ENCODE measurements at places on chromosomes 4 and X.

DNA sequence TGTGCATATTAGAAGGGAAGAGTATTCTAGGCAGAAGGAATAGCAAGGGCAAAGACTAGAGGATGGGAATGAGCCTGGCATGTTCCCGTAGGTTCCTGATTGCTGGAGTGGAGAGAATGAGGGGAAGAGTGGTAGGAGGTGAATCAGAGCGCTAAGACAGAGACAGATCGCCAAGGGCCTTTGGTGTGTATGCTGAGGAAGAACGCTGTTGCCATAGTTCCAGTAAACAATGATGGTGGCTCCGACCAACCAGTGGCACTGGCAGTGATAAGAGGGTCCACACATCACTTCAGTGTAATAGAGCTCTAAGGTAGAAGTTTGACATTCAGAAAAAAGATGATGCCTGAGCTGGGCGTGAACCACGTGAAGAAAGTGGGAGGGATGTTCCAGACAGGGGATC lies 966 bp downstream of the TBC1D25 start:
- DNase-seq = no peak

DNA sequence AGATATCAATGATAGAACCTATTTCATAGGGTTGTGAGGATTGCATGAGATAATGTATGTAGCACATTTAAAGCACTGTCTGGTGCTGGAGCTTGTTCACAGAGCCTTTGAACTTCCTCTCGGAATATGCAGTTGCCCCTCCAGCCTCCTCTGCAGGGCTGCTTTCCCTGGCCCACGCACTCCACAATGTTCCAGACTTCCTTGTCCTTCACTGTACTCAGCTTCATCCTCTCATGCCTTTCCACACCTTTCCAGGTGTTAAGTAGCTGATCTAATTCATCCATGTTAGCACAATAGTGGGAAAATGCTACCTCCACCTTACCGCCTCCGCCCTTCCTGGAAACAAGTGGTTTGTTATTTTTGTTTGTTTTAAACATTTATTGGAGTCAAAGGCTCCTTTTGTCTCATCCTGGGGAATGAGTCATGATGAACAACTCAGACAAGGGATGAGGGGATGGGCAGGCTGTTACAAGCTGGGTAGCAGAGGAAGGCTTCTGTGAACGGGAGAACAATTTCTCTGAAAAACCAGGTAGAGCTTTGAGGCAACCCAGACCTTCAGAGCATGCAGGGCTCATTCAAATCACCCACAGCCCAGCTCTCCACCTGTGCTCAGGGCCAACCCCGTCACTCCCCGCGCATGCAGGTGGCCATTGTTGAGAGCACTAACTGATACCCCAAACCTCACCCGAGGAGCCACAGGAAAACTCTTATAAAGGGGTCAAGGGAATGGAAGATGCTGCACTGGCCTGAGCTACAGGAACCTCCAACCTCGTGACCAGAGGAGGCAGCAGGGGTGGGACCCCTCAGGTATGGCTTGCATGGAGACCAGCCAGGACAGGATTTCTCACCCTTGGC lies 84.9 kb upstream of the TBL1X start:
- DNase-seq = no peak

DNA sequence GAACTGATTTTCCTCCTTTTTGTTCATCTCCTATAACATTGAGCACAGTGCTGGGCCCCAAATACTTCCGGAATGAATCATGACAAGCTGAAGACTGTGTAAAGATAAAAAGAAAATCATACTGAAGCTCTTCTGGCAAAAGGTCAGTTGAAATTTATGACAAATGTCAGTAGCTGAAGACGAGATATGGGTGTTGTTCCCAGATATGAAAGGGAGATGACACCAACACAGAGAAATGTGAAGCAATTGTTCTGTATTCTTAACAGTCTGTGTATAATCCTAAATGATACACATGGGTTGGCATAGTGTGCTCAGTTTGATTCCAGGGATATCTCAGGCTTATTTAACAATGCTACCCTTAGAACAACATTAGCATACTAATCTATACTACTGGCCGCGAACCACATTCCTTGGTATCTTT lies 170.5 kb upstream of the PITX2 start:
- no peak for DNase-seq

DNA sequence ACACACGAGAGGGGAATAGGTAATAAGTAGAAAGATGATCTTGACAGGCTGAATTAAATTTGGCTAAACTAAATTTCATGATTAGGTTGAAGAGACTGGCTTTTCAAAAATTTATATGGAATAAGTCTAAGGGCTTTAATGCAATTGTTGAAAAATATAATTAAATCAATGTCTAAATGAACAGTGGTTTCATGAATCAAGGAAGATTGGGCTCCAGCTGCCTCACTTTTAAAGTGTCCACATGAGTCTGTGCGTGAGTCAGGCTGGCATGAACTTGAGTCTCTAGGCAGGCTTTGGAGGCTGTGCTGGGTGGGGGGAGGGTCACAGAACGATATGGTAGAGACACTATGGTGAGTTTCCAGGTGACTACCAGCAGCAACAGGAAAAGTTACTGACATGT lies 111.9 kb downstream of the SORBS2 start:
- DNase-seq = no peak

DNA sequence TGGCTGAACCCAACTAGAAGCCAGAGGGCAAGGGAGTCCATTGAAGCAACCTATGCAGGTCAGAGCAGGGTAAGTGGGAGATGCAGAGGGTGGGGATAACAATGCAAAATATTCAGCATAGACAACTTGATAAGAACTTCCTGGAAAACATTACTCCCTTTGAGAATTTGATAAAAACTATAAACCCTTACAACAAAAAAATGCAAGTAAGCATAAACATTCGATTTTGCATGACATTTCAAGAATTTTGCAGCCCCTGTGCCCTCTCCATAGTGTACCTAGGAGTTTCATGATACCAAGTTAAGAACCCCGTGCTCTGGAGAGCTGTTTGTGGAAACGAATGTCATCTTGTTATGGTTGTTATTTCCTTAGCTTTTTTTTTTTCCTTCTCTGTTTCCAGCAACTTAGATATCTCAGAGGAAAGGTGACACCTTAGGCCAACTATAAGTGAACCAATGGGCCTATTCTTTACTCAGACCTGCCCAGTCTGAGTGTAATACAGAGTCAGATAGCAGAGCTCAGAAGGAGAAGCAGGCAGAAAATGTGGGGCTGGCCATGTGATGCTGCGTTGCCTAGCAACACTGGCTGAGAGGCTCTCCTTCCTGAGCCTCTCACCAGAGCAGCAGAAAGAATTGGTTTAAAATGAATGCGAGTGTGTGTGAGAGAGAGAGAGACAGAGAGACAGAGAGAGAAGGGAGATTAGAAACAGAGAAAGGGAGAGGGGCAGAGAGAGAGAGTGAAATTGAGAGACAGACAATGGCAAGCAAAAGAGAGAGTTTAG lies 36.7 kb upstream of the GABRQ start:
- DNase-seq = peak; percentile 19

DNA sequence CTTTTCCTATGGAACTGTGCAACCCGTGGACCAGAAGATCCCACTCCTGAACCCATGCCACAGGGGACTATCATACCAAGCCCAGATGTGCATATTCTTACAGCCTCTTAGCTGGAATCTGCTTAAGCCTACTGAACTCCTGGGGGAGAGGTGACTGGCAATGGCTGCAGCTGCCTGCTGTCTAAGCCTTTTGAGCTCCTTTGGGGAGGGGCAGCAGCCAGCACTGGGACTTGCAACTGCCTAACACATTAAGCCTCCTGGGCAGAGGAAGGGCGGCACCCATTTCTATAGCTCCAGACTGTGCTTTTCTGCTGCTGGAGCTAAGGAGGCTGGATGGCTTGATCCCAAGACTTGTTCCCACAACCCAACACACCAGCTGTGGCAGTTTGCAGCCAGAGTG lies 117.9 kb upstream of the VEGFC start:
- DNase-seq = no peak

DNA sequence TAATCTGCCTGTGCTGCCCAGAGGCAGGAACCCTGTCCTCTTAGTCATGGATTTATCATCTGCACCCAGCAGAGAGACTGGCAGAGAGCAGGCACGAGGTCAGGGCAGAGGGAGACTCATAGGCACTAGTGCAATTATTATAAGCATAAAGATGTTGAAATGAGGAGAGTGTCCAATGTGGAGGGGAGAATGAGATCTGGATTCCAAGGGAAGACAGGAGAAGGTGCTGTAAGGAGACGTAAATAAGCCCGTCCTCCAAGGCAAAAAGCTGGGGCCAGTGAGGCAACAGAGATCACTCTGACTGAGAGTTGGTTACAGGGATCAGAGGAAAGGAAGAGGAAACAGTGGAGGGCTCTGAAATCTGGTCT lies 406.2 kb downstream of the MAPK10 start:
- no peak for DNase-seq

DNA sequence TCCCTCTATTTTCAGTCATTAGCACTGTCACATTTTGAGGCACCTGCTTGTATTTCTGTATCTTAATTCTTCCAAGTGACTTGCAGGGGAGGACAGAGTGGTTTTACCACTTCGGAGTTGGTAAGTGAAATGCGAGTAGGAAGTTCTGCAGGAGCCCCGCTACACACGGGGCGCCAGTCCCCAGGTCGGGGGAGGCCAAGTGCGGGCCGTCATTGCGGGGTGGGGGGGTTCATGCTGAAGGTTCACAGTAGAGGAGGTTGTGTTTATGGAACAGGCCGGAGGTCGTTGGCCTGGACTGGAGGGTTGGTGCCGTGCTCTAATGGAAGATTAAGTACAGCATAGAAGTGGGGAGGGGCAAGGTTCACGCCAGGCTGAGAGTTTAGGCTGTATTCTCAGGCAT lies 44.0 kb downstream of the LRP2BP start:
- no peak for DNase-seq

DNA sequence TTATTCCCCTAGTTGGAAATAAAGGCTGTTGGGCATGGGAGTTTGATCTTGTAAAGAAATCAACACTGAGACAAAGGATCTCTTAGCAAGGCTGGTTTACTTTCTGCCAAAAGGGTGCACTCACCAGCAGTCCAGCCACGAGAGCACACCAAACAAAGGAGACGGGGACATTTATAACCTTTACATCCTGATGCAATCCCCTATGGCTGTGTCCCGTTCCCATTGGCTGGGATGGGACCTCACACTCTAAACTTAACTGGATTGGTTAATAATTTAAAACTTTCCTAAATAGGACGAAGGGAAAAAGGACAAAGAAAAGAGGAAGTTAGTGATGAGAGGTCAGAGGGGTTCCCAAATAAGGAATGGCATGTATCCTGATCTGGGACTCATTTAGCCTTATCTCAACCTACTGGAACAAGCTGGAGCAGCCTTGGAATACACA lies 17.9 kb downstream of the METAP1 start:
- DNase-seq = no peak
